ENCODE measurements at places on chromosomes 12 and 14.
A peak's percentile ranks its signal among the peaks of the same experiment; 100 is the strongest.

DNA sequence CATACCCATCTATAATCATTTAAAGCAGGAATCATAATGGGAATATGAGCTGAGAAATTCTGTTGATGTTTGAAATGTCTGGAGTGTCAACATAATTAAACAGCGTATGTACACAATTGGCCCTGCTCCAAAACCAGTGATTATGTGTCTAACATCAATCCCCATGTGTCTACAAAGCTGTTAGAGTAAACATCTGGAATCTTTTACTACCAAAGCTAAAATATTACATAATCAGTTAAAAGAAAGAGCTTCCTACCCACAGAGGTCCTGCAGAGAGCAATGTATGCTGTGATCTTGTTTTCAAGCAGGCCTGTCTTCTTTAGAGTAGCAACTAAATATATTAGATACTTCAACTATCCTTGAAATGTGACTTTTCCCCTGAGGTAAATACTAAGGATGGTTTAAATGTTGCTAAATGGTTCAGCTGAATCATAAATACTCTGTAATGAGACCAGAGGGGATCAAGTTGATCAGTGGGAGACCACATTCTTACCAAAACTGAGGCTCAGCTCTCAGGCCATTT, 74.3 kb downstream of the RASSF8 start:
- peak; percentile 64 for DNase-seq

GRCh38 chr12:82595941-82596340, 90.8 kb upstream of the TMTC2 start:
- no peak for DNase-seq

- no peak for DNase-seq
Observed at GRCh38 chr12:85440271-85440670, 160.3 kb downstream of the ALX1 start.

DNA sequence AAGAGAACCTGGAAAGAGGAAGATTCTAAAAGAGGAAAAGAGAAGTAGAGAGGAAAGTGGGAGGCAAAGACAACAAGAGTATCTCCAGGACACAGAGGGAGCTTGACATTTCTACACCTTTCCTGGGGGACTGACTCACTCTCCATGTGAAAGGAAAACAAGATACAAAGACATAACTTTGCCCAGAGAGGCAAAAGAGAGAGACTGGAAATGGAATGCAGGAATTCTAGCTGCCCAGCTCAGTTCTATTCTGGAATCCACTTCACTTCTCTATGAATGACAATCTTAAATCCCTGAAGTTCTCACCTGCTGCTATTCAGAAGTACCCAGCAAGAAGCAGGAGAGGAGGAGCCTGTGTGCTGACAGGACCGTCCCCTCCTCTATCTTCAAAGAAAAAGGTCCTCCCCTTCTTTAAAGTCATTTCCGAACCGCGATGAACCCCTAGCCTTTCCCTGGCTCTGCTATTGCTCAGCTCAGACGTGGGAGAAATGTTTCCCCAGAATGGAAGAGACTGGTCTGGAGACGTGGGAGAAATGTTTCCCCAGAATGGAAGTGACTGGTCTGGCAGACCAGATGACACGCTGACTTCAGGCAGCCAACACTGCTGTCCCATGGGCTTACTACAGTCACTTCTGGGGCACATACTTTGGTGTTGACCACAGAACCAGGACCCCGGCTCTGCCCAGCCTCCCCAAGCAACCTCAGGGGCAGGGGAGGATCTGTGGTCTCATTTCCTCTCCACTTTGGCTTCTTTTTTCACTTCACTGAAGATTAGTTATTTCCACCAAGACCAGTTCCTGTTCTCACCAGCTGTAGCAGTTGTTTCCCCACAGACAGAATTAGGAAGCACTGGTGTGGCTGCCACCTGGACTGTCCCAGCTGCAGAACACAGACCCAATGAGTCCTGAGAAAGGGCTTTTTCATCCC, 8.3 kb downstream of the FMNL3 start:
- no peak for DNase-seq

DNA sequence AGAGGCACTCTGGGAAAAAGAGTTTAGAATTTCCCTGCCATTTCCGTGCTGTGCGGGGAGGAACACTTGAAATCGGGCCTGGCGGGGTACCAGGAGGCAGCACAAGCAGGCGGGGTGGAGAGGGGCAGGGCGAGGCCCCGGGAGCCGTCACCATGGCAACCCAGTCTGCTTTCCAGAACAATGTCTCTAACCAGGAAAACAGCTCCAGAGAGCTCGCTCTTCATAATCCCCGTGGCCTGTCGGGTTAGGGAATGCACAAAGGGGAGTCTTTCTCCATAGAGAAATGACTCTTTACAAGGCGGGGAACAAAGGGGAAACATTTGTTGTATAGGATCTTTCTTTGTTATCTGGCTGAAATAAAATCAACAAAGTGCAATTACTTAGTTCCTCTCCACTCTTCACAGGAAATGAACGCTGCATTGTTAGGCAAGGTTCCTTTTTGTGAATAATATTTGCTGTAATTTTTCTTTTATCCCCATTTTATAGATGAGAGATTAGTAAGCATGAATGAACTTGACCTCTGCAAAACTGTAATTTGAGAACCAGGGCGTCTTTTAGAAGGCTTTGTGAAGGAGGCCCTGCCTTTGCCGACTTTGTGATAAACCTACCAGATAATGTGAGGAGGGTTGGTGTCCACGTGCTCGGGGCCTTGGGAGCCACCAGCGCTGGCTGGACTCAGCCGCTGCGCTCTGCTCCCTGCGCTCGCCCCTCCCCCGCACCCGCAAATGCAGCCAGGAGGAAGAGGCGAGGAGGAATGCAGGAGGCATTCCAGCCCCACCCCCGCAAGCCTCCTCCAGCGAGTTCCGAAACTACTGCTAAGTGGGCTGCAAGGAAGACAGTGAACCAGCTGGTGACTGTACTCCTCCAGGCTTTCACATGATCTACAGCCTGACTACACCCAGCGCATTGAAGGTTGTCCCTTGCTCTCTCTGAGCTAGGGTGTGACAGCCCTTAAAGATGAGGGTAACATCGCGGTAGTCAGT, 105.2 kb upstream of the ATF7IP start:
- DNase-seq: no peak

GRCh38 chr12:93757792-93758694, 80.9 kb downstream of the CRADD start:
- no peak for DNase-seq

GRCh38 chr12:75437564-75437963, 43.0 kb upstream of the GLIPR1 start:
- DNase-seq: no peak

- no peak for DNase-seq
Observed at GRCh38 chr12:6058481-6059161, 65.8 kb downstream of the VWF start.

- DNase-seq: peak; percentile 67
Observed at GRCh38 chr14:91911474-91912032, 35.9 kb downstream of the FBLN5 start.

DNA sequence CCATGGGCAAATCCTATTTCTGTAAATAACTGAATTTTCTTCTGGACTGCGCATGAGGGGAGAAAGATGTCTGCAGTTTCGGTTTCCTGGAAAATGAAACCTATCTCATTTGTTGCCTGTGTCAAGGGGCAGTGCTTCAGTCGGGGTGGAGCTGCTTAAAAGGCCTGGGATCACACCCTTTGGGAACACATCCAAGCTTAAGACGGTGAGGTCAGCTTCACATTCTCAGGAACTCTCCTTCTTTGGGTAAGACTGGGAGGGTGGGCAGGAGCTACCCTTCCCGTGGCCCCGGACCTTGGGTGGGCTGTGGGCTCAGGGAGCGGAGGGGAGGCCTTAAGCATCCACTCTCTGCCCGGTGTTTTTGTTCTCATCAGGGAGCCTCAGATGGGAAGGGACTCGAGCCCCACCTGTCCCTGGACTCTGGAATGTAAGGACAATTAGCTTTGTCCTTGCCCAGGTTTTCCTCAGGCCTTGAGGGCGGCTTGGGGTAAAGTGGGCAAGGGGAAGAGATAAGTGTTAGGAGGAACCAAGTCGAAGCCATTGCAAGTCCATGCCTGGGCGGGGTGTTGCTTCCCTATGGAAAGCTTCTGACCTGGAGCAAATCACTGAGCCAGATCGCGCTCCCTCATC, at the start of gene IFI27:
TSS of gene IFI27 (plus strand) at position 185 of the 630 bp plus-strand sequence.
- no peak for DNase-seq

GRCh38 chr12:115770643-115771042, 506.9 kb downstream of the MED13L start:
- no peak for DNase-seq

GRCh38 chr12:124632519-124632984, 65.1 kb upstream of the NCOR2 start:
- no peak for DNase-seq

- DNase-seq: no peak
Observed at GRCh38 chr12:13435235-13435933, 238.9 kb downstream of the EMP1 start.

GRCh38 chr12:11833174-11833895, 183.9 kb downstream of the ETV6 start:
- no peak for DNase-seq

GRCh38 chr12:26744697-26745440, 88.1 kb downstream of the ITPR2 start:
- DNase-seq: no peak

DNA sequence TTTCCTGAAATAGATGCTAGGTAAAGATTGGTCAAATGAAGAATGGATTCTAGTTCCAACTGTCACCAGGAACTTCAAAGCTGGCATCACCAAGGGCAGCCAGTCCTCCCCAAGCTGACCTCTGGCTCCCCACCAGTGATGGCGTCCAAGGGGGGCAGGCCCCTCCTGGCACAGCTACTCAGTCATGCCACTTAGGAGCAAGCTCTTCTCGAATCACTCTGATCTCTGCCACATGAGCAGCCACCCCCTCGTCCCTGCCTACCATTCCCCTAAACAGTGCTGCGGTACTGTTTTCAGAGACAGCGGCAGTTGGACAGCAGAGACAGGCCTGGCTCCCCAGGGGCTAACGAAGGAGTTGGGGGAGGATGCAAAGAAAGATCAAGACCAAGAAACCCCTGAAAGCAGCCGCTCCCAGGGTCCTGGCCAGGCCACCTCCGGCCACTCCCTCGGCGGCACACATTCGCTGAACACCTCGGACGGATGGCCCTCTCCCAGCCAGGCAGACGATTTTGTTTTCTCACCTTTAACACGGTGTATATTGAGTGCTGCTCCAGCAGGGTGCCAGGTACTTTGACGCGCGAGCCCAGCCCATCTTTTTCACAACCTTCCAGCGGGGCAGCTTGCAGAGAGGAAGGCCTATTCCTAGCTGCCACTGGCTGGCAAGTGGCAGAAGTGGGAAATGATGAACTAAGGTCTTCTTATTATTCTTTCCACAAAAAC, 47.4 kb downstream of the ARL6IP4 start:
- DNase-seq: no peak

- DNase-seq: no peak
Observed at GRCh38 chr14:29227631-29228030, 461.0 kb downstream of the FOXG1 start.

DNA sequence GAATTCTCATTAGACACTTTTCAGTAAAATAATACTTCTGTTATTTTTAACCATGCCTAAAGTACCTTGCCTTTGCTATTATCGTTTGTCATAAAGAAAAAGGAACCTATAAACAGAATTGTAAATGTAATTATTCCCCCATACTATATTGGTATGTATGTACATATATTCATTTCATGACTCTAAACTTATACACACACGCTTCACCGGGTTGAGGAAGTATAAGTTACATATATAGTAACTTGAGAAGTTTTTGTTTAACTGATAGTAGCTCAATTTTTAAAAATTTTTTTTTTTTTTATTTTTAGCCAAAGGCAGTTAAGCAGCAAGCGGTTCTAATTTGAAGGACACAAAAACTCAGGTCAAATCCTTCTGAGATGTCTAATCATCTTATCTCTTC, 107.6 kb downstream of the PLEKHG7 start:
- no peak for DNase-seq

All from HuH-7 (cell line).